Mononuclear cell (primary cell): ENCODE measurements at places on chromosomes 12 and 14. TPM values are rescaled to one million over a fixed set of nuclear protein-coding genes. Genes with fewer than 3 reads are reported as not detected.

SCN8A gene
- total RNA-seq, result 0.21 TPM

GPRC5D gene
- 0.31 TPM for total RNA-seq

ERBB3 gene
- total RNA-seq, result 1.4 TPM

TCL1B gene
- 0.21 TPM for total RNA-seq

CELA1 gene
- total RNA-seq, result not detected

BBOF1 gene
- 4.1 TPM for total RNA-seq

A2M gene
- total RNA-seq, result not detected

LUM gene
- total RNA-seq, result 0.10 TPM

ACSM4 gene
- not detected for total RNA-seq
